ENCODE measurements at places on chromosomes 11 and 22.

DNA sequence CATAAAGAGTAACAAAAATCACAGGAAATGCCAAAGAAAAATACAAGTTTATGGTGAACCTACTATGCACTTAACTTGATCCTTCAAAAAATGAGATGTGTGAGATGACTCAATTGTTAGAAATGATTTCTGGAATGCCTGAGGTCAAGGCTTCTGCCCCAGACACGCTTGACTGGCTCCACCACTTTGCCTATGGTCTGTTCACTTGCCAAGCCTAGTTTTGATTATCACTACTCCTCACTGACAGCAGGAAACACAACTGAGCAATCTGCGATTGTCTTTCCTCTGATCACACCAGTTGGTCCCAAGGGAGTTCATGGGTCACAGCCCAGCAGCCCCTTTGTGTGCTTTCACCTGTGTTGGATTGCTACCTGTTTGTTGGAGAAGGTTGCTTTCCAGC, 20.6 kb upstream of the PRDM10 start:
- DNase-seq, result peak; percentile 90

- DNase-seq, result peak; percentile 12
Measured at GRCh38 chr22:36191106-36191836, 10.3 kb downstream of the APOL4 start.

- peak; percentile 75 for DNase-seq
Measured at GRCh38 chr11:6404342-6405051, 14.2 kb downstream of the SMPD1 start.

- peak; percentile 69 for DNase-seq
Measured at GRCh38 chr22:29480512-29481264, 670 bp downstream of the NEFH start.

All from fibroblast of skin of back (primary cell).